ENCODE measurements at places on chromosomes 6 and 20.

DNA sequence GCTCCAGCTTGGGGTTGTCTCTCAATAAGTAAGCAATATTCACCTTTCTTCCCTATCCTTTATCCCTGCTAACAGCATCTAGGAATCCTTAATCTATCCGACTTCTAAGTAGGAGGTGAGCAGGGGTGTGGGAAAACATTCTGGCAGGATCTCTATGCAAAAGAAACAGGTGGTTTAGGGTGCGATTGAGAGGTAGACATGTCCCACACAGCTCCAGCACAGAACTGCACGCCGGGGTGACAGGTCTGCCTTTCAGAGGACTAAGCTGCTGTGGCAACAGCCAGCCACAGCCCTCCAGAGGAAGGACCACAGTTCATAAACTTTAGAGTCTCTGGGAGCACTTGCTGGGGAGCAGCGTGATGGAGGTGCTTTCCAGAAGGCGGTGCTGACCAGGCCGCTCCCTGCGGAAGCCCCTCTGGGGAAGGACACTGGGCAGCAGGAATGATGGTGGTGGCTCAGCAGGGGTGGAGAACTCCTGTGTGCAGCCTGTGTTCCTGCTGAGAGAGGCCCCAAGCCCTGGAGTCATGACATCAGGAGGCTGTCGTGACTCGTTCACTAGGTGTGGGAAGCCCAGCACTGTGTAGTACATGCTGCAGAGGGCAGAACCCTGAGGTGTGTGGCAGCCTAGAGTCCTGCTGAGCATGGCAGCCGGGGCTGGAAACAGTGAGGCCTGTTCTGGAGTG is 509.6 kb downstream of the PRKN start:
- no peak for DNase-seq

GRCh38 chr6:119162134-119162775 is 83.8 kb upstream of the FAM184A start:
- DNase-seq, result peak; percentile 16

GRCh38 chr20:38895098-38895949 is 30.9 kb upstream of the FAM83D start:
- no peak for DNase-seq

DNA sequence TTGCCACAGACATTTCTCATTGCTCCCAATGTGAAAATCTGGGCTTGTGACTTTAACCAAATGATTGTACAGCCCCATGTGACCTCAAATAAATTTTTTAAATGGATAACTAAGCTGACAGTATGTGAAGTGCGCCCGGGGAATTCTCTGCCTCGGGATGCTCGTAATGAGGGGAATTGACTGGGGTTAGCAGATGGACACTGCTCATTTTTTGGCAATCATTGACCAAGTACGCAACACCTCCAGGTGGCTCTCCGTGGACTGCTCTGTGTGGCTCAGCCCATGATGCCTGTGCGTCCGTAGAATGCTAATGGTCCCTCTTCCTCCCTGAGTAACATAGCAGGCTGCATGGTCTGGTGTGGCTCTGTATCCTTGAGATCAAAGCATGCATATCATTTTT is 42.4 kb downstream of the FARS2 start:
- no peak for DNase-seq

DNA sequence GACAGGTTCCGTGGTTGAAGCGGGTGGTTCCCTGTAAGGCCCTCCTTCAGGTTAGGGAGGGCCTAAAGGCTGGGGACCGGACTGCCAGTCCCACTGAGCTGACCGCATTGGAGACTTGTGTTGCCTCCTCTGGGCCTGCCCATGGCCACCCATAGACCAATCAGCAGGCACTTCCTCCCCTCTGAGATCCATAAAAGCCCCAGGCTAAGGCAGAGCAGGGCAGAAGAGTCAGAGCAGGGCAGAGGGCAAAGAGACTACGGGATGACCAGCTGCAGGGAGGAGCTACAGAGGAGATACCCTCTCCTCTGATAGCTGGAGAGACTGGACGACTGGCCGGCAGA is 537.4 kb downstream of the TENT5A start:
- DNase-seq, result no peak

DNA sequence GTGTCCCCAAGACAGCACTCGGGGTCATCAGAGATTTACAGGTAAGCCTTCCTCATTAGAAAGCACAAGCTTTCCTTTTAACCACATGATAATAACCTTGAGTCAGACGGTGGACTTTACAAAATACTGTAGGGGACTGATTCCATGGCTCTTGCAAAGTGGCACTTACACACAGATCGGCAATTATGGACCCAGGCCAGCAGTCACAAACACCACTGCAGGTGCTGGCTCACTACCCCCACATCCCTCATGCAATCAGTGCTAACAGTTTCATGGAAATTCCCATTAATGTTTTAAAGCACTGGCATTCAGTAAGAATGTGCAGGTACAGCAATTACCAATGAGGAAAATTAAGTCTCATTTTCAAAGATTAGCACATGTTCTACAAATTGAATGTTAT is 516.5 kb downstream of the PRKN start:
- DNase-seq, result no peak

DNA sequence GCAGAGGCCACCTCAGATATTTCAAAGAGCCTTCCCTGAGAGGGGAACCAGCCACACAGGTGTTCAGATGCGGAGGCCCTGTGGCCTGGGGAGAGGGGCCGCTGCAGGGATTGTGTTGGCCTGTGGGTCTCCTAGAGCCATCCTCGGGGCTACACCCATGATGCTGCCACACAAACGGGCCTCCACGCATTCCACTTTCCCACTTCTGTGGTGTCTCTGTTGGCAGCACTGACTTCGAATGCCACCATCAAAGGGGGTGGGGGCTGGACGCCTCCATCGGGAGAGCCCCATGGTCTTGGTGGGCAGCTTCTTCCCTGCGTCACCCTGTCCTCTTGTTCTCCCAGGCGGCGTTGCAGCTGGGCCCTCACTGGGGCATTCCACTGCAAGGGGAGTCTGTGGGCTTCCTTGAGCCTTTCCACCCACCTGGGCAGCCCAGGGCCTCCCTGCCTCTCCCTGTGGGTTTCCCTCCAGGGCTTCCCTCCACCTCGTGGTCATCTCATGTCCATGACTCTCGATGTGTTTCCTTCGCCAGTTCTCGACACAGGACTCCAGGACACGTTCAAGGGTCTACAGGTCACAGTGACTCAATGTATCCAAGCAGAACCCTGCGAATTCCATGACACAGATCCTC is 145.5 kb downstream of the ERMARD start:
- no peak for DNase-seq

GRCh38 chr6:165630544-165630953 is 32.5 kb downstream of the PDE10A start:
- no peak for DNase-seq

- no peak for DNase-seq
Measured at GRCh38 chr20:10228330-10228729, 9.7 kb downstream of the SNAP25 start.

DNA sequence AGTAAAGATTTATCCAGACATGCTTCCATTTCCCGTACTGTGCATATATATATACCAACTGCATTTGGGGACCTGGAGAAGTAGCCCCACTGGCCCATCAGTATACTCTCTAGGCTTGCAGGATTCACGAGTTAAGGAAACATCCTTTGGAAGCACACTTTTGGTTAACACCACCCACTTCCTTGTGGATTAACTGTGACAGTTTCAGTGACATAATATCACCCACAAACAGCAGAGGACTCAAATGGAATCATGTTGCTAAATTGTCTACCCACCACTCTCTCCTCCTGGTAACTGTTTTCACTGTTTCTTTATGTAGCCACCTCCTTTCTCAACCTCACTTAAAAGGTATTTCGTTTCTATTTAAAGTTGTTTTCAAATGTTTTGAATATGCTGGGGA is 55.0 kb downstream of the PROKR2 start:
- DNase-seq, result no peak

DNA sequence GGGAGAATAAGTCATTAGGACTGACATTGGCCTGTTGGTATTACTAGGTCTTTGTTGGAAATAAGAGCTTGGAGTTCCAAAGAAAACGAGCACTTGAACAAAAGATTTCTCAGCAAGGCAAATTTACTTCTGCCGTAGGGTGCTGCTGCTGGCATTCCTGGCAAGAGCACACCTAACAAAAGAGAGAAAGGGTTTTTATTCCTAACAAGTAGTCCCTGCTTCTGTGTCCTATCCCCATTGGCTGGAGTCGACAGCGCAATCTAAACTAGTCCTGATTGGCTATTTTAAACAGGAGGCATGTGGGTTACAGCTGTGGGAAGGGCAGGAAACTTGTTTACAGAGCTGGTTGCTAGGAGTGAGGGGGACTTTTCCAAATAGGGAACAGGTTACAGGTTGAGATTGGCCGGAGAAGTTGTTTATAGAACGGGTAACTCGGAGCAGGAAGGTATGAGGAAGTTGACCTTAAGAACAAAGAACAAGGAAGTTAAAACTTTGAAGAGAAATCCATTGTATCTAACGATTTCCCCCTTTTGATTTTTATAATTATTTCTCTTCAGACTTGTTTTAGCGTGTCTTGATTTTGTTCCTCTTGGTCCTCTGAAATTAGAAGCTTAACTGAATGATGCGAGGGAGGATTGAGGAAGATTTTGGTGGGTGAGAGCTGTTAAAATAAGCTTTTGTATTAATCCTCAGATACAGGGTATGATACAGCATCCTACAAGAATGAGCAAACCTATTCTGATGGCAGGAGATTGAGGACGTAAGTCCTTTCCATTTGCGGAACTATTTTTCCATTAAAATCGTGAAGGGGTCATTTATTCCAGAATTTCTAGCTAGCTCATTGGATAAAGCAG is 3.4 kb upstream of the ZNFX1 start:
- DNase-seq, result peak; percentile 34

DNA sequence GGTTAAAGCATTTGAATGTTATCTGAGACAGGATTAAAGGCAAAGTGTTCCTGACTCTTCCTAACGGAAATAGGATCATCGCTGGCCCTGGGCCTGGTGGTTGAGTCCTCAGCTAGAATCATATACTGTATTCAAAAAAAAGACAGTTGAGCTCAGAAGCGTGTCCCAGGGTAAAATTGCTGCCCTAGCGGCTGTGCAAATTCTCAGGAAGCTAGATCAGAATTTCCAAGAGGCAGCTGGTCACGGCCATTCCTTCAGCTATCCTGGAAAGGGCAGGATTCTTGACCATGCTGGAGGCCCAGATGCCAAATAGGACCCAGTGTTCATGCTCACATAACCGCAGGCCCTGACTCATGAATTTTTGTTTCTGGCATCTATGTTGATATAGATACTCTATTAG is 67.4 kb downstream of the STMND1 start:
- no peak for DNase-seq

DNA sequence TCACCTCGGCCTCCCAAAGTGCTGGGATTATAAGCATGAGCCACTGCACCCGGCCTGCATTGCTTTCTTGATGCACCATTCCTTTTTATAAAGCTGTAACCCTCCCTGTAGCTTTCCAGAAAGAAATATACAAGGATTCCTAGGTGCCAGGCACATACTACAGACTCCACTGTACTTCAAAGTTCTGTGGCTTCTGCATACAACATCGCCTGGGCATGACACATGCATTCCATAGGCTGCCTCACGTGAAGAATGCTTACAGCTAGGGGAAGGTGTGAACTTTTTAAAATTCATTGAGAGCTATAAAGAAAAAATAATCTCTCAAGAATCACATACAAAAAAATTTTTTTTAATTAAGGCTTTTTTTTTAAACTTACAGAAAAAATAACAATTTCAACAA is 50.2 kb downstream of the TRAM2 start:
- DNase-seq, result no peak

DNA sequence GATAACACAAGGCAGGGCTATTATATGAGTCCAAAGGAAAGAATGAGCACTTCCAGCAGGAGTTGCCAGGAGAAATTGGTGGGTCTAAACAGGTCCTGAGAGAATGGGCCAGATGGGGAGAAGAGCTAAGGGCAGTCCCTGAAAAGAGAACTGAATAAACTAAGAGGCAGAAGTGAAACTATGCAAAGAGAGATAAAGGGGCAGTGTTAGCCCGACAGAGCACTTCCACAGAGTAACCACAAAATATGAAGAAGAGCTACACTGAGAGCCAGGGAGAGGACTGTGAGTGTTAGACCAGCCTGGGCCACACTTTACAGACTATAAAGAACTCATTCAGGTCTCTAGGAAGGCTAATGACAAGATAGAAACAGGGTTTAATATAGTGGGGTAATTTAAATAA is 43.8 kb downstream of the RALGAPA2 start:
- peak; percentile 67 for DNase-seq

DNA sequence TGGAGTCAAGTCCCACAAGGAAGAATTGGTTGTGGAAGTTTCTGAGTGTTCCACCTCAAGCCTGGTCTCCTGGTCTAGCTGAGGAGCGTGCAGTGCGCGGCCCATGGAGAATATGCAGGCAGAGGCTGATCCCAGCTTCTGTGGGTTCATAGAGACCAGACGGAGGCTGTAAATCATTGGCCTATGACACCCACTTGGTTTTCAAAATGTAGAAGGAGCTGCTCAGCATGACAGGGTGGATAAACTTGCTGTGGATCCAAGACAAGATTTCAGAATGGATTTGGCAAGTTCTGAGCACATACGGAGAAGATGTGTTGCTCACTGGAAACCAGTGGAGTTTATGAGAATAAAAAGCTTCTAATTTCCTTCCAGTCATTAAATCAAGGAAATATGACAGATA is 744 bp downstream of the KIF25 start:
- DNase-seq, result no peak

DNA sequence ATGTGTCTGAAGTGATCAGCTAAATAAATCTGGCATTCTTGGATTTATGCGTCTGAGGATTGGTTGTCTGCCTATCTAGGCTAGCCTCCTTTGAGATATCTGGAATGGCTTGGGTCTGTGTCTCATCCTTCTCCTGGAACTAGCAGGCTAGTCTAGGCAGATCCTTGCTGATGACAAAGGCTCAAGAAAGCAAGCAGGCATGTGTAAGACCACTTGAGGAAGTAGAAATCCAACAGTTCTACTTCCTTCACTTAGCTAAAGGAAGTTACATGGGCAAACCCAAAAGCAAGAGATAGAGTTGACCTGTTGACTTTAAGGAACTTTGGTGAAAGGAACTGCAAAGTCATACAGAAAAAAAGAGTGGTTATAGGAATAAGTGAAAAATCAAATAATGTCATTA is 672.6 kb downstream of the MAFB start:
- DNase-seq, result peak; percentile 6

DNA sequence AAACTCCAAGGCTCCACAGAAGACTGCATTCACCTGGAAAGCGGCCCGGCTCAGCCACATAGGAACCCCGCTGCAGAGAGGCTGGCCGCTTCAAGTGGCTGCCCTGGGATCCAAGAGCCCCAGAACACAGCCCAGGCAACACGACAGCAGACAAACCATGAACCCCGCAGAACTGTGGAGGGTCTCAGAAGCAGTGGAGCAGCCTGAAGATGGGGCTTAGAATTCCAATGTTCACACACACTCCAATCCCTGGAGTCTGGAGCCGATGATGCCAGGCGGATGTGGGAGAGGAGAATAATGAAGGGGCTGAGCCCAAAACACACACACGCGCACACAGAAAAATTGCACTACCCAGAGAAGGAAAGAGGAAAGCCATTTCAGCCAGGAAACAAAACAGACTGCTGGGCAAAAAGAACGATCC is 52.4 kb downstream of the NINL start:
- no peak for DNase-seq

- peak; percentile 34 for DNase-seq
Measured at GRCh38 chr6:41717392-41717736, 18.0 kb downstream of the TFEB start.

Data from suppressor macrophage treated with lipopolysaccharide for 4 hours (primary cell).